ENCODE measurements at places on chromosomes 5 and 9.
A peak's percentile ranks its signal among the peaks of the same experiment; 100 is the strongest.

- no peak for DNase-seq
Observed at GRCh38 chr9:37952731-37953130, 48.8 kb upstream of the SLC25A51 start.

GRCh38 chr5:153598099-153598498 is 107.6 kb downstream of the GRIA1 start:
- no peak for DNase-seq

DNA sequence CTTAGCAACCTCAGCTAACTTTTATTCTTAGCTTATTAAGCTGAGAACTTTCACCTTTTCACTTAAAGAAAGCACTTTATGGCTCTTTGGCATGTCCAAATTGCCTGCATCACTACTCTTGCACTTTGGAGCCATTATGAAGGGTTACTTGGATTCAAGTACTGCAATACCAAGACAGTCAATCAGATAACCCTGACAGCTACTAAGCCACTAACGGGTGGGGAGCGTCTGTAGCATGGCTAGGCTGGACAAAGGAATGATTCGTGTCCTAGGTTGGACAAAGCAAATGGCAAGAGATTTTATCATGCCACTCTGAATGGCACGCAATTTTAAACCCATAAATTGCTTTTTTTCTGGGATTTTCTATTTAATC is 39.6 kb downstream of the TRPM6 start:
- DNase-seq = no peak

- DNase-seq = no peak
Observed at GRCh38 chr5:122458278-122458872, 146.3 kb downstream of the SNCAIP start.

DNA sequence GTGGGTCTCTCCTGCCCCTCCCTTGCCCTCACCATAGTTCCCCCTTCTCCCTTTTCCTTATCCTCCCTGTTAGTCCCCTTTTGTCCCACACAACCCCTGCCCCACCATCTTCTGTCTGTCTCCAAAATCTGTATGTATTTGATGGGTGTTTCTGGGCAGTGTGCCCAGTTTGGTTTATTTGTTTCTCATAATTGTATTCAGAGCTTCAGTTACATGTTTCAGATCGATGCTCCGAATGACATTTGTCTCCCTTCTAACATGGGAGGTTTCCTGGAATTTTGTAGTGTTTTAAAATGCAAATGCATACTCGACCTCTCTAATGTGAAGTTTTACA is 22.2 kb downstream of the FBXL7 start:
- DNase-seq = no peak

DNA sequence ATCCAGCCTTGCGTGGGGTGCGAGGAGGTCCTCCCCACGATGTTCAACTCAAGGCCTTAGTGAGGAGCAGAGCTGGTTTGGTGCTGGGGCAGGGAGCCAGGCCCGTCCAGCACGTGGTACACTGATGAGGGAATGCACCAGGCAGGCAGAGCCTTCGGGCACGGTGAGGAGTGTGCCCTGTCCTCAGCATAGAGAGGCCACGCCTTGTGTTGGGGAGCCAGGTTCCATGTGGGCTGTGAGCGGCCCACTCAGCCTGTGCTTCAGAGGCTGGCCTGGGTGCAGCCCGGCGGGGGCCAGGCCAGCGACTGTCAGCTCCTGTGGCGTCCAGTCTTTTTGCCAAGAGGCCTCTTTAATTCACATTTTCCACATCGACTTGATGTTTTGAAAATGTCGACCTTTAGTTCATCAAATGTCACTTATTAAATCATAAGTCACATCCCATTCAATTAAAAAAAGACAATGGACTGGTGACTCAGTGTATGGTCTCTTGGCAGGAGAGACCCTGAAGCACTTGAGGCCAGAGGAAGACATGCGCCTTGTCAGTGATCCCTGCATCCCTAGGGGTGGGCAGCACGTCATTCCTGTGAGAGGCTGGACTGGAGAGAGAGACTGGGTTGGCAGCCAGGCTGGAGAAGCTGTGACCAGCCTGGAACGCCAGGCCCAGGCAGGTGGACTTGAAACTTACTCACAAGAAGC is 21.7 kb downstream of the ERGIC1 start:
- peak; percentile 63 for DNase-seq

DNA sequence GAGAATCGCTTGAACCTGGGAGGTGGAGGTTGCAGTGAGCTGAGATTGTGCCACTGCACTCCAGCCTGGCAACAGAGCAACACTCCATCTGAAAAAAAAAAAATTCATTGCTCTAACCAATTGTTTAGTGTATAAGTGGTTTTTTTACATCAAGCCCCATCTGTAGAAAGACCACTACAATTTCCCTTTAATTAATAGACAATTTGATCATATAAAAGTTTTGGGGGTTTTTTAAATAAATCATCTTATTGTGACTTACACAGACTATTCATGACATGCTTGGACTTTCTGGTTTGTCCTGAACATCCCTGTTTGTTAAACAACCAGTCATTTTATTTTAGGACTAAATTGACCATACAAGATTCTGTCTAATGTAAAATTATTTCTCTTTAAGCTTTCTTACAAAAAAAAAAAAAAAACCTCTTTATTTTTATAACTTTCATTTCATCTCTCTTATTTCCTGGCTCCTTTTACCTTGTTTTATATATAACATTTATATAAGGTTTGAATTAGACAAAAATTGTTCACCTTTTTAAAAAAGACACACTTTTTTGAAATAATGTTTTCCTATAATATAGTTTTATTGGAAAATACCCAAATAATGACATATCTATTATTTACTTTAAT is 9.8 kb upstream of the FANCC start:
- no peak for DNase-seq

DNA sequence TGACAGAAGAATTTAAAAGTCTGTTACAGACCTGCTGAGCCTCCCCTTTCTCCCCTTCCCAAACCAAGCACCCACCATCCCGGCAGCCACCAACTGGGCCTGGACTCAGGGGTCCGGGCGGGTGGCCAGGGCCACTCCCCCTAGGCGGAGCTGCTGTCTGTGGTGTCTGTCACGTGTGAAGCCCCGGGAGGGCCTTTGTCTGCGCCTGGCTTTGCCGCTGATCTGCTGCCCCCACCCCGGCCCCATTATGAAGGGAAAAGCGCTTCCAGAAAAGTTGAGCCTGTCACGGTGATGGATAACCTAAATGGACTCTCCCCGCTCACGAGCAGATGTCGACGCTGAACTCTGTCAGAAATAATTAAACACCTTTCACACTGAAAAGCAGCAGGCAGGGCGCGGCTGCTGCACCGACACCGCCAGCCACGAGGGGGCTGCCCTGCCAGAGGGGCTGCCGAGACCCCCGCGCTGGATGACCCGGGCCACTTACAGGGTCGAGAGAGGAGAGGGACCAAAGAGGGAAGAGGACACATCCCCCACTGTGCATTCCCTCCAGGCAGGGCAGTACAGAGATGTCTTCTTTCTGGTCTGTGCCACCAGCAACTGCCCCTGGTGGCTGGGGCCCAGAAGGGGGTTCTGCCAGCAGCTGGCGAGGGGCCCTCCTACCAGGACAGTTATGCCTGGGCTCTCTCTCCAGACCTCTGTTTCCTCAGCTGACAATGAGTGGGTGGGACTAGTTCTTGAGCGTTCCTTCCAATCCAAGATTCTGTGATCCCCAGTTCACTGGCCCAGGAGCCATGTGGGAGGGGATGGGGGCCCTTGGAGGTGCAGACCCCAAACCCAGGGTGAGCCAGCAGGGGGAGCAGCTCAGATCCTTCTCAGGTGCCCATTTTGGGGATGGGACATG is 36.0 kb upstream of the BARHL1 start:
- DNase-seq = no peak

GRCh38 chr5:151926188-151926587 is 1.5 kb upstream of the GLRA1 start:
- DNase-seq = no peak

- no peak for DNase-seq
Observed at GRCh38 chr5:173671121-173671949, 54.9 kb upstream of the BOD1 start.

Measured in ovary (tissue), 10 donors.